ENCODE measurements at places on chromosomes 4 and X.

GRCh38 chr4:65924843-65925242 is 254.6 kb upstream of the EPHA5 start:
- DNase-seq = no peak

DNA sequence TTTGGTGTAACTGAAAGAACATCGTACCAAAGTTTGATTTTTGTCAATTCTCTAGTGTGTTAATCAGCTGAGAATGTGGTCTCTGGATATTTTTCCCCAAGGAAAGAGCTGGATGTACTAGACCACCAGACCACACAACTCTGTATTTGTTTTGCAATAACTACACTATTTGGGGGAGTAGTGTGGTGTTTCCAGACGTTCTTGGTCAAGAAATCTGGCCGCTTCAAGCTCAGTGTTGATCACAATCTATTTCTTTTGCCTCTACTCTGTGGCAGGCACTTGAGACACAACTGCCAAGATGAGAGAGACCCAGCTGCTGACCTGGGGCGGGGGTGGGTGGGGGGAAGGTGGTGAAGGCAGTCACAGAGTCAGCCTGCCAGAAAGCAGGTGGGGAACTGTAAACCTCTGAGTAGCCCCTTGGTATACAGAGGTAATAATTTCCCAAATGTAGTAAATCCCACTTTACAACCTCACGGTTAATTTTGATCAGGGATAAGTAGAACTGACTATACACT is 30.6 kb downstream of the PTTG2 start:
- DNase-seq = no peak

DNA sequence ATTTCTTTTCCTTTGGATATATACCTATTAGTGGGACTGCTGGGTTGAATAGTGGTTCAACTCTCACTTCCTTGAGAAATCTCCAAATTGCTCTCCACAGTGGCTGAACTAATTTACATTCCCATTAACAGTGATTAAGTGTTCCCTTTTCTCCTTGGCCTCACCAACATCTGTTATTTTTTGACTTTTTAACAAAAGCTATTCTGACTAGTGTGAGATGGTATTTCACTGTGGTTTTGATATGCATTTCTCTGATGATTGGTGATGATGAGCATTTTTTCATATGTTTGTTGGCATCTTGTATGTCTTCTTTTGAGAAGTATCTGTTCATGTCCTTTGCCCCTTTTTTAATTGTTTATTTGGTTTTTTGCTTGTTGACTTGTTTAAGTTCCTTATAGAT is 413.0 kb downstream of the MAPK10 start:
- no peak for DNase-seq

DNA sequence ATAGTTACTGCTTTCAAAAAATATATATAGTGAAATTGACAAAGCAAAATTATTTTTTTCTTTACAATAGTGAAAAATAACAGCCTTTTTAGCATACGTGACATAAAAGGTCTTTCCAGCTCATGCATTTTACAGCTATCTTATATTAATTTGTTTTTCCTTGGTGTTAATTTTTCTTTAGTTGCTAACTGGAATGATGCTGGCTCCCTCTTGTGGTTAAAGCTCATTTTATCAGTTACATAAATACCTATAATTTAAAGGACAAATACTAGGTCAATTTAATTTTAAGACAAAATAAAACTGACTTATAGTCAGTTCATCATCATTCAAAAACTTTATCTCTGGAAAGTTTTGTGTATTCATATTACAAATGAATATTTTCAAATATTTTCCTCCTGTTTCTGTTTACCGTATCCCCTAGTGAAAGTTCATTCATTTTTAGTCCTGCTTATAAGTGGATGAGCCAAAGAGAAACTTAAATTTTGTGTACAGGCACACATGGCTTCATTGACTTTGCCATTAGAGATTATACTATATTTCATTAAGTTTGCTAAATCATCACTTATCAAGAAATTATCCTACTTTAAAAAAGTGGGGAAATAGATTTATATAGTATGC is 9.9 kb upstream of the ANAPC4 start:
- no peak for DNase-seq

GRCh38 chr4:15370296-15370695 is 57.5 kb upstream of the C1QTNF7 start:
- DNase-seq = no peak

DNA sequence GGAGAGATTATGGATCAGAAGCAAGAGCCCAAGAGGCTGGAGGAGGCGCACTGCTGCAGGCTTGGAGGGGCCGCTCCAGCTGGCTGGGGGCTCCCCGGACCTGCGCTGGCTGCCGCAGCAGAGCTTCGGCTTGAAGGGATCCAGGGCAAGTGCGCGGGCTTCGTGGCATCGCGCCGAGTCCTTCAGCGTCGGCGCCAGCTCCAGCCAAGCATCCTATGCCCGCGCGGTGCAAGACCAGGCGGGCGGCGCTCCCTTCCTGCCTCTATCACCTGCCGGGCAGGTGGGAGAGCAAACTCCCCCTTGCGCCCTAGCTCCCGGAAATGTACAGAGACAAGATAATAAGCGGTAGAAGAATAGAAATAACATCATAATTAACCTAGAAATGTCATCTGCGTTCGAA is 10.5 kb upstream of the UCP1 start:
- no peak for DNase-seq

DNA sequence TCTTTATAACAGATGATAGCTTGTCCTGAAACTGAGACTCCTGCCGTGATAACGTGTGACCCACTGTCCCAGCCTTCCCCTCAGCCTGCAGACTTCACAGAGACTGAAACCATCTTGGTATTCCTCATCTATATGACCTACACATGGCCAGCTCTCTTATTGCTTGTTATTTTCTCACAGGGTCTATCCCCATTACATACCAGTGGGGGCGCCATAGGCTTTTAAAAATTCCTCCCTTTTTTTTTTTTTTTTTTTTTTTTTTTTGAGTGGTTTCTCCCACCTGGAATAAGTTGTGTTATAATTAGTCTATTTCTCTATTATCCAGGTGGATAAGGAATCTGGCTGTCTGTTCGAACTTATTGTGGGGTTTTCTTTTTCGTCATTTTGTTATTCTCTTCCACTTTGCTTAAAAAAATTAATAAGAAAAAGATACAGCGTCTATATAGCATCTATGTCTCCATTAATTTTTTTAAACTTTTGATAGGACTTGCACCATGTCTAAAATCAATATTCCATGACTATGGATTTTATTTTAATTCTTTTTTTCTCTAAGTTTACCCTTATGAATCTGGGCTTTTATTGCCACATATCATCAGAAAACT is 47.2 kb downstream of the GYG2 start:
- no peak for DNase-seq

- no peak for DNase-seq
Measured at GRCh38 chr4:102318526-102318925, 26.8 kb downstream of the SLC39A8 start.

GRCh38 chr4:43932448-43932847 is 516.2 kb downstream of the KCTD8 start:
- no peak for DNase-seq

DNA sequence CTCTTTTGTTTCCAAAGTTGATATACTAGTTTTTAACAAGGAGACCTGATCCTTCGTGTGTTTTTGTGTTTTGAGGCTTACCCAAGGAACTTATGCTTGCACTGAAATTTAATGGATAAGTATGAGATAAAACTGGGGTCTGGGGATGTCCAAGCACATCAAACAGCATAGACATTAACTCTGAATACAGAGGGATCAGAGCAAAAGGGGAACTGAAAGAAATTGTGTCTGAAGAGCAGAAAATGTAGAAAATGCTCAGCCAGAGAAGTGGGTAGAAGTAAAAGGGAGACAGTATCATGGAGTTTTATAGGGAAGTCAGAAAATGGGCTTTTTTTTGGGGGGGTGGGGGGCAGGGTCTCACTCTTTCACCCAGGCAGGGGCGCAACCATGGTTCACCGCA is 695.4 kb downstream of the ARAP2 start:
- no peak for DNase-seq

DNA sequence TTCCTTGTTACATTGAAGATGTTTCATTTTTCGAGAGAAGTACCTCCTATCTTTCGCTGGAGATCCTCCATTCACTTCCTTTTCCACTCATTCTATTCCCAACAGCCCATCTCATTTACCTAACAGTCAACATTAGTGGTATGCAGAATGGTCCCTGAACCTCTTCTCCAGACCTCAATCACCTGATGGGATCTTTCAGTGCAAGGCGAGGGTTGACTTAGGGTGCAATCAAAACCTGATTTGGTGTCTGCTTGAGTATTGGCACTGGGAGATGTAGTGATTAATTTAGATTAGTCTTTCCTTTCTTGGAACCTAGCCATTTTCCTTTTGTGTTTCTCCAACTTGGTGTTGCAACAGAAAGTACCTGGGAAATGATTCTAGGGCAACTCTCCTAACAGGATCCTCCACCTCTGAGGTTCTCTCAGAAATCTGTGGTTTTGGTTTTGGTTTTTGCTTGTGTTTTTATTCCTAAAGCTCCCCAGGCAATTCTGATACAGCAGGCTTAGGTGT is 18.4 kb downstream of the DDX3X start:
- DNase-seq = no peak

DNA sequence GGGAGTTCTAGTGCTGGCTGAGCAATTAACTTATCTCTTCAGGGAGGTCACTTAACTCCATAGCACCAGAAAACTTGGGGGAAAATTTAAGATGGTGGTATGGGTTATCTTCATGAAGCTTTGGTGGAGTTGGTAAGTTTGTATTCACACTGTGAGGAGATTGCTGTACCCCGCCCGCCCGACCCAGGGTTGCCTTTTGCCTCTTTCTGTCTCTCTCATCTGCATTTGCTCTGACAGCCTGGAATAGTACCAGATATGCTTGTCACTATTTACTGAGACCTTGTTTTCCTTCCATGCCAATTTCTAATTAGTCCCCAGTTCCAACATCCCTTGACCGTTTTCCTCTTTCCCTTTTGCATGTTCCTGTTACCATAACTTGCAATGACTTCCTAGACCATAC is 33.1 kb upstream of the ARHGEF9 start:
- DNase-seq = no peak

GRCh38 chrX:70132877-70133302 is 357 bp upstream of the IGBP1 start:
- no peak for DNase-seq

GRCh38 chr4:103074744-103075434 is 1.7 kb downstream of the SLC9B2 start:
- DNase-seq = no peak

GRCh38 chr4:67131224-67131623 is 414.1 kb downstream of the CENPC start:
- no peak for DNase-seq

GRCh38 chr4:24722026-24722568 is 73.3 kb upstream of the SOD3 start:
- DNase-seq = no peak

DNA sequence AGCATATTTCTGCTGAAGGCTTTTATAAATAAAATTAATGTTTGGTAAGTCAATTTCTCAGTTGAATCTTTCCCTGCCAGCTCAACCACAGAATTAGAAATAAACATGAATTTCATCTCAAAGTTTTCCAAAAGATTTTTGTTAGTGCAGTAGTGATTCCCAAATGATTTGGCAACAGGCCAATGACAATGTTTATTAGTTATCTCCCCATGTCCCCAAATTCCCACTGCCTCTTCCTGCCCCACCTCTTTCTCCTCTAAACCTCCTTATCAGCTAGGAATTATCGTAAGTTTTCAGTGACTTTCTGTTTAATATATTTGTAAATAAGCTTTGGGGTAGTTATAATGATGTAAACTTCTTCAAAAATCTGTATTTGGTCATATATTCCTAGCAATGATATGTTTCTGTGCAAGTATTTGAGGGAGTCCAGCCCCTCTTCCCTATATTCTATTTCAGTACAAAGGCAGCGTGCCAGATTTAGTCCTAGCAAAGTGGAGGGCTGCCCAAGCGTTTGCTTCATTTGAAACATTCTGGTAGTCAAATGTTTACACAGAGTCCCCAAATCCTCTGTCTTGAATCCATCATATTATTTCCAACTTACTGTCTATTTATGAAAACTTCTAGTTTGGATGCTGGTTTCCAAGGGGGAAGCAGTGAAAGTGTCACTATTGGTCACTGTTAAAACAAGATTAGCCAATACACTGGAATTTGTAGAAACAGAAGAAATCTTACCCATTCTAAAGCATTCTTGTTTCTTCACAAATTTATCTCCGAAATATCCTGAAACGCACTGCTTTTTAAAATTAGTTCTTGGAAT is 33.7 kb upstream of the ANKRD50 start:
- no peak for DNase-seq

DNA sequence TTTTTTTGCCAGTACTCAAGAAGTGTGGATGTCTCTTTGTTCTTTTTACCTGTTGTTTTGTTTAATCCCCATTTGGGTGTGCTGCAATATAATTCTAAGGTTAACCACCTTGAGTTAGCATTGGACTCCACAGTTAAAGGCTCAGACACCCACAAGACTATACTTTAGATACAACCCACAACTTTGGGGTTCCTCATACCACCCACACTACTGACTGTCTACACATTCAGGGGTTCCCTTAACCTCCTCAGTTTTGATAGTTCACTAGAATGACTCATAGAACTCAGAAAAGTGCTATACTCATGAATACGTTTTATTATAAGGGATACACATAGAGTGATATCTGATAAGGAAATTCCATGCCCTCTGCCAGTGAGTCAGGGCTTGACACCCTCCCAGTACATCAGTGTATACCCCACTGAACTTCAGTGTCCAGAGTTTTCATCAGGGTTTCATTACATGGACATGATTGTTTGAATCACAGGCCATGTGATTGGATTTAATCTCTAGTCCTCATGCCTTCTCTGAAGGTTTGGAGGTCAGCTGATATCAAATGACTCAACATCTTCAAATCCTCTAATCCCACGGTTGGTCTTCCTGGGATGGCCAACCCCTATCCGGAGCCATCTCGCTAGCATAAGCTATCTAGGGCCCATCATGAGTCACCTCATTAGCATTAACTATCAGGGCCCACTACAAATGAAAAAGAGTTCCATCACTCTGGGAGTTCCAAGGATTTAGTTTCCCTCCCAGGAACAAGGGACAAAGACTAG is 357.7 kb upstream of the EMCN start:
- DNase-seq = no peak

DNA sequence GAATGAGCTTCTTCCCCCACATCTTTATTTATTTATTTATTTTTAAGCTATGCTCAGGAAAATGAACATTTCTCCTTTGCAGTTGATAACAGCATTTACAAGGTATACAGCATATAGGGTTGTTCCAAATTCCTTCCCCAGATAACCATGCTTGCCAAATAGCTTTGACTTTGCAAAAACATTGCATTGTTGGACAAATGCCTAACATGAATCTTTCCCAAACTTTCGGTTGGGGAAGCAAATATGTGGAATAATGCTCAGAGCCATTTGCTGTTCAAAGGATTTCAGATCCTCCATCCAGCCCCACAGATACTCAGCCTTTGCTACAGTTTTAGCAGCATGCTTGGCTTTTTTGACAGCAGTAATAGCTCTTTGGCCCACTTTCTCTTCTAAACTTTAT is 127.2 kb upstream of the AGA start:
- no peak for DNase-seq

DNA sequence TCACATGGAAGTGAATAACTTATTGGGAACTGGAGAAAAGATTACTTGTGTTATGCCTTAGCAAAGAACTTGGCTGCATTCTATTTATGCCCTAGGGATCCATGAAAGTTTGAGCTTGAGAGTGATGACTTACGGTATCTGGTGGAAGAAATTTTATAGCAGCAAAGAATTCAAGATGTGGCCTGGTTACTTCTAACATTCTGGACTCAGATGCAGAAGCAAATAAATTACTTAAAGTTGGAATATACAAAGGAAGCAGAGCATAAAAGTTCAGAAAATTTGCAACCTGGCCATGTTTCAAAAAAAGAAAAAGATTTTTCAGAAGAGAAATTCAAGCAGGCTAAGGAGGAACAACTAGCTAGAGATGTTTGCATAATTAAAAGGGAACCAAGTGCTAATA is 252.3 kb upstream of the WDFY3 start:
- no peak for DNase-seq

All from GOT3 (cell line).